ENCODE measurements at places on chromosomes 7 and 10.

- DNase-seq, result peak; percentile 77
Measured at GRCh38 chr10:32377458-32378259, 30.7 kb upstream of the EPC1 start.

DNA sequence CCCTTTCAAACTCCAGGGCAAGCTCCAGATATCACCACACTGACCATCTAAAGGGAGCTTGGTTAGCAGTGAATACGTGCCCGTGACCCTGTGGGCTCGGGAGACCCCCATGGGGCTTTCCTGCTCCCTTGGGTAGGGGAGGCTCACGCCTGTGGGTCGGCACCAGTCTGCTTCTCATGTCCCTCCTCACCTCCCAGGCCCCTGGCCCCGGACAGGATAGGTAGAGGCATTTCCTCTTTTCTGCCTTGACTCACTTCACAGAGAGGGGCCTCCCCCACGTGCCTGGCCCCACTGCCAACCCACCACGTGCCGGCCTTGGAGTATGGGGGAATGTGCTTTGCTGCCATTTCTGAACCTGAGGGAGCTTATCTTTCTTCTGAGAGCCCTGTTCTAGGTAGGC lies 131.3 kb upstream of the FAM20C start:
- DNase-seq, result no peak

DNA sequence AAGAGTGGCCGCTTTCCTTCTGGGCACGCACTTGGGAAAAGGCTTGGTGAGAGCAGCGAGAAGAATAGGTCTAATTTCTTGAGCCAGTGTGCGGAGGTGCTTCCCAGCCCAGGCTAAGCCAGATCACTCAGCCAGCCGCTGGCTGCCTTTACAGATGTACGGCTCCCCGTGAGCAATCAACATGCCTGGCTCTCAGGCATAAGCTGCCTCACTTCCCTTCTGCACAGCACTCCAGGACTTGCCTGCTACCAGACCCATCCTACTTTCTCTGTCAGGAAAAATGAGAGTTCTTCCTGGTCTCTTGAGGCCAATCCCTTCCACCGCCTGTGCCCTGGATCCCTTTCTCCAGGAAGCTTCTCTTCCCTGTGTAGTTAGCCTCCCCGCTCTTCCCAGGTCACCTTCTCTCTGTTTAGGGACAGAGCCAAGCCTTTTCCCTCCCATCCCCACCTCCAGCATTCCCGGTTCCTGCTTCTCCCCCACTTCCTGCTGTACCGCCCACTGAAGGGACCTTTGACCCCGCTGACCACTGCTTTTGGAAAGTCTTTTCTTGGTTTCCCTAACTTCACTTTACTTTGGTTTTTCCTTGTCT lies 1.1 kb upstream of the ACTR3C start:
- DNase-seq, result no peak

DNA sequence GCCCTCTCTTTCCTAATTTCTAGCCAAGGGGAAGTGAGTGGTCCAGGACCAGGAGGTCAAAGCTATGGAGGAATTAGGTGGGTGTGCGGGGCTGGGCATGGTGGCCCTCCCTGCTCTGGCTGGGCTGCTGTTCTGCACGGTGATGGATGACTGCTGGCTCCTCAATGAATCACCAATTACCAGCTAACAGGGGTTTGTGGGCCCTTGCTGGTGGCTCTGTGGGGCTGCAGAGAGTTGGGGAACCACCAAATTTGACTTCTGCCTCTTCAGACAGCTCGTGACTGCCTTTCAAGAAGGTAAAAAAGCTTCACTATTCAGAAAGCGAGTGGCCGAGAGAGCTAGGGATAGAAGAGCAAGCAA lies 35.0 kb upstream of the HABP2 start:
- DNase-seq, result no peak

GRCh38 chr7:2633538-2634266 lies 1.9 kb downstream of the TTYH3 start:
- peak; percentile 97 for DNase-seq
